Breast epithelium (tissue), 4 donors: ENCODE measurements at places on chromosomes 1 and 21. TPM values are rescaled to one million over a fixed set of nuclear protein-coding genes. Genes with fewer than 3 reads are reported as not detected.

DNA sequence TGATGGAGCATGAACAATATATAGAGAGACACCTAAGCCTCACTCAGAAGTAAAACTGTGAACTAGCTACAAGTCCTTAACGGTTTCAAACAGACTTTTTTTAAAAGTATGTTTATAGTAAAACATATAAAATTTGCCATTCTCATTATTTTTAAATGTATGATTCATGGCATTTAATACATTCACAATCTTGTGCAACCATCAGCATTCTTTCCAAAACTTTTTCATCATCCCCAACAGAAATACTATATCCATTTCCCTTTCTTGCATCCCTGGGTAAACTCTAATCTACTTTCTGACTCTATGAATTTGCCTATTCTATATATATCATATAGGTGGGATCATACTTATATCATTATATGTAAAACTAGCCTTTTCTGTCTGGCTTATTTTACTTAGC lies 25.5 kb downstream of the EVI5 start:
- no peaks in the 10 kb centered on the region for H3K36me3 ChIP-seq
- DNase-seq: no peak
- no peaks in the 10 kb centered on the region for H3K4me1 ChIP-seq
- H3K4me3 ChIP-seq: no peak overlapping the region
- H3K27ac ChIP-seq: no peak overlapping the region

GRCh38 chr1:229340496-229340895 lies 2.4 kb downstream of the CCSAP start:
- no peaks in the 10 kb centered on the region for H3K4me1 ChIP-seq
- H3K36me3 ChIP-seq: no peaks in the 10 kb centered on the region
- no peak overlapping the region for H3K4me3 ChIP-seq
- DNase-seq: no peak
- H3K27ac ChIP-seq: no peak overlapping the region

CELA3A gene
- total RNA-seq: not detected

DNA sequence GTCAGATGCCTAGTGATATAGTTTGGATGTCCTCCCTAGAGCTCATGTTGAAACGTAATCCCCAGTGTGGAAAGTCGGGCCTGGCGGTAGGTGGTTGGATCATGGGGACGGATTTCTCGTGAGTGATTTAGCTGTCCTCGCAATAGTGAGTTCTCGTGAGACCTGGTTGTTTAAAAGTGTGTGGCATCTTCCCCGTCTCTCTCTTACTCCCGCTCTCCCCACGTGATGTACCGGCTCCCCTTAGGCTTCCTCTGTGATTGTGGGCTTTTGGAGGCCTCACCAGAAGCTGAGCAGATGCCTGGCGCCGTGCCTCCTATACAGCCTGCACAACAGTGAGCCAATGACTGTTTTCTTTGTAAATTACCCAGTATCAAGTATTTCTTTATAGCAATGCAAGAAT lies 264.5 kb downstream of the TTLL7 start:
- no peaks in the 10 kb centered on the region for H3K36me3 ChIP-seq
- no peak overlapping the region for H3K27ac ChIP-seq
- H3K4me1 ChIP-seq: no peaks in the 10 kb centered on the region
- H3K27me3 ChIP-seq: no peaks in the 10 kb centered on the region

- no peak overlapping the region for H3K4me3 ChIP-seq
- no peaks in the 10 kb centered on the region for H3K4me1 ChIP-seq
- no peak for DNase-seq
- no peaks in the 10 kb centered on the region for H3K36me3 ChIP-seq
- no peak overlapping the region for H3K27ac ChIP-seq
- H3K27me3 ChIP-seq: no peaks in the 10 kb centered on the region
Observed at GRCh38 chr1:176790786-176791185, 327.8 kb downstream of the PAPPA2 start.

- DNase-seq: no peak
- no peak overlapping the region for H3K4me3 ChIP-seq
- H3K4me1 ChIP-seq: no peaks in the 10 kb centered on the region
Observed at GRCh38 chr1:170682169-170682568, 18.2 kb downstream of the PRRX1 start.

DNA sequence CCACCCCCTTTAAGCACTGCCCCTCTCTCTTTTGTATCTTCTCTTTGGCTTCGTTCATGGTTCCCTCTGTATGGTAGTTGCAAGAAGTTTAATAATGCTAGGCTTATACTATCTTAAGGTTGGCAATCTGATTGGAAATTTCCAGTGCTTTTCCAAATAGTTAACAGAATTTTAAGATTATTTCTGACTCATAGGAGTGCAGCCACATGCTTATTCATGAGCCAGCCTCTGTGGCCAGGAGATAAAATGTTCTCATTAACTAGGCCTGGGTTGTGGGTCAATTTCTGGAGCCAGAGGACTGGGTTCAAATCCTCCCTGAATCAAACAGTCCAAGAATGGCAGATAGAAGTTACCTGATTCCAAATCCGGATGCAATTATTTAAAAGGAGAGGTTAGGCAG lies 103.1 kb downstream of the ATP6V1G3 start:
- no peak for DNase-seq

GRCh38 chr1:184624626-184625025 lies 130.0 kb downstream of the EDEM3 start:
- no peaks in the 10 kb centered on the region for H3K36me3 ChIP-seq
- H3K4me3 ChIP-seq: no peak overlapping the region
- H3K27ac ChIP-seq: peak overlapping the region; percentile 96
- peaks cover 13% of the 10 kb centered on the region for H3K4me1 ChIP-seq
- H3K27me3 ChIP-seq: no peaks in the 10 kb centered on the region

DNA sequence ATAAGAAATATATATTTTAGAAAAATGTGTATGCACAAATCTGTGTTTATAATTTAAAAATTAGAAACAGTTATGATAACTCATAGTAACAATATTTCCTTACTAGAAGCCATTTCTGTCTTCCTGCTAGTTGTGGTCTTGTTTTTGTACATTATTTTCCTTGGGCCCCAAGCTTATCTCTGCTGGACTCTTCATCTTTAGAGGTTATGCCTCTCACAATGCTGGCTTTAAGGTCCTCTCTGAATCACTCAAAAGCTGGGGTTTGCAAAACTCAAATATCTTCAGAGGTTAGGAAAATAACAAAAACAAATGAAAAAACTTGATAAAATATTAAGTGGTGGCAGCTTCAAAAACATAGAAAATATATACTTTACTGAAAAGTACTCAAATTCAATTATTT lies 133.8 kb downstream of the PTPRC start:
- H3K36me3 ChIP-seq: no peaks in the 10 kb centered on the region
- H3K4me1 ChIP-seq: no peaks in the 10 kb centered on the region
- H3K4me3 ChIP-seq: no peak overlapping the region
- H3K27me3 ChIP-seq: no peaks in the 10 kb centered on the region
- no peak overlapping the region for H3K27ac ChIP-seq
- no peak for DNase-seq

GRCh38 chr1:16249596-16250241 lies 12.7 kb upstream of the CPLANE2 start:
- no peak overlapping the region for H3K4me3 ChIP-seq
- DNase-seq: no peak
- H3K36me3 ChIP-seq: peaks cover 4% of the 10 kb centered on the region

GRCh38 chr1:228685081-228685660 lies 50.1 kb upstream of the RHOU start:
- no peak for DNase-seq
- H3K27me3 ChIP-seq: no peaks in the 10 kb centered on the region
- H3K27ac ChIP-seq: no peak overlapping the region
- H3K36me3 ChIP-seq: no peaks in the 10 kb centered on the region

GRCh38 chr1:177937931-177938330 lies 31.9 kb downstream of the SEC16B start:
- DNase-seq: no peak
- H3K4me3 ChIP-seq: no peak overlapping the region
- H3K4me1 ChIP-seq: no peaks in the 10 kb centered on the region
- no peaks in the 10 kb centered on the region for H3K36me3 ChIP-seq
- no peak overlapping the region for H3K27ac ChIP-seq

CLEC20A gene
- not detected for total RNA-seq

GRCh38 chr1:207239874-207240273 lies 81.6 kb upstream of the CD55 start:
- no peak for DNase-seq
- H3K4me1 ChIP-seq: peaks cover 4% of the 10 kb centered on the region
- peak overlapping the region; percentile 73 for H3K27ac ChIP-seq
- H3K4me3 ChIP-seq: no peak overlapping the region
- no peaks in the 10 kb centered on the region for H3K36me3 ChIP-seq
- no peaks in the 10 kb centered on the region for H3K27me3 ChIP-seq

ERI3 gene
- total RNA-seq: 49.2 TPM

DNA sequence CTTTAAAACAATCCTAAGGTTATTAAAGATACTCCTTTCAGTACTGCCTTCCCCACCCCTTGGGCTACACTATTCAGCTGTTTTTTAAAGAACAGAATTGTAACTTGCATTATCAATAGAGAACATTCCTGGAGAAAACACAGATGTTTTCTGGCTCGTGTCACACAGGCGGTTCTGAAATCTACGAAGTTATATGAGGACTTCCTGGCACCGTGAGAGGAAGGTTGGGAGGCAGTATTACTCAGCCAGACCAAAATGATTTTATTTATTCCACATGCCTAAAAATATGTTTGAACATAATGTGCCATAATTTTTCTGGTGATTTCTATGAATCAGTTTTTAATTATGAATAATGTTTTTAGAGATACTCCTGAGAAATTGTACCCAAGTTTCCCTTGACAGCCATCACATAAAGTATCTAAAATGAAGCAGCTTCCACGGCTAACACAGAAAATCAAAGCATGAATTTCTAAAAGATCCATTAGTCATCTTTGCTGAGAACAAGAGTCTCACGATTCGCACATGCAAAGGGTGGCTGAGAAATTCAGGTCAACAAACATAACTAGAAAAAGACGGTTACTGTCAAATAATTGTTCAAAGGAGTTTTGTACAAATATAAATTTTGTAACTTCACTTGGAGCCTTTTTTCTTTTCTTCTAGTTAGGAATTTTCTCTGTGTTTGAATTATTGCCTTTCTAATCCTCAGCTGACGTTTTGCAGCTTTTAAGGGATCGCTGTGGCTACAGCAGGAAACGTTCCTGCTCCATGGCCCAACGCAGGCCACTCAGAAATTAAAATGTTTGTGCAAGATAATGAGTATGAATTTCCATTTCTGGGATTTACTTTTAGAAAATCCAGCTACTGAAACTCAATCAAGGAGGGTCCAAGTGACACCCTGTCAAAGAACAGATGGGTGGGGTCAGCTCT lies 8.0 kb upstream of the SIM2 start:
- H3K27ac ChIP-seq: no peak overlapping the region
- H3K36me3 ChIP-seq: no peaks in the 10 kb centered on the region
- no peaks in the 10 kb centered on the region for H3K4me1 ChIP-seq
- DNase-seq: no peak
- no peak overlapping the region for H3K4me3 ChIP-seq

DNA sequence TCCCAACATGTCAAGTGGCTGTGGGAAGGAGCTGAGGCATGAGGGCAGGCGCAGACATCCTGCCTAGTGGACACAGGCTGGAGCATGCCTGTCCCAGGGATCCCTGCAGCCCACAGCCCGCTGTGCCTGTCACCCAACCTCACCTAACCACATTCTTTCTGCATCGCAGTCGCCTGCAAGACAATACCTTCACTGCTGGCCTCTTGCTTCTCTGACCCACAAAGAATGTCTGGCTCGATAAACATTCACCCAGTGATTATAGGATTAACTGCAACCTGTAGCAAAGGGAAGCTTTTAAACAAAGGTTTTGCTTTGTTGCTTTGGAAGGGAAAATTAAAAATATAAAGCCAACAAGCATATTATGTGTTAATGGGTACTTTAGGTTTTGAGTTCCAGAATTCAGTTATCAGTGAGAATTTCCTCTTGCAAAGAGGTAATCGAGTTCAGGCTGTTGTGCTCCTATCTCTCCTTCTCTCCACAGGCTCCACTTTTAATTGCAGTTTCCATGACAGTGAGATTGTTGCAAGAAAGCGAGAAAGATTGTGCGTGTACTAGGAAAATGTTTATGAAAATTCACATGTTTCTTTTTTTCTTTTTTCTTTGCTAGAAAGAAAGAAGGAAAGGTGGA lies 40.0 kb upstream of the ZNF648 start:
- no peaks in the 10 kb centered on the region for H3K4me1 ChIP-seq
- no peak overlapping the region for H3K4me3 ChIP-seq
- H3K27me3 ChIP-seq: no peaks in the 10 kb centered on the region
- DNase-seq: no peak

DNA sequence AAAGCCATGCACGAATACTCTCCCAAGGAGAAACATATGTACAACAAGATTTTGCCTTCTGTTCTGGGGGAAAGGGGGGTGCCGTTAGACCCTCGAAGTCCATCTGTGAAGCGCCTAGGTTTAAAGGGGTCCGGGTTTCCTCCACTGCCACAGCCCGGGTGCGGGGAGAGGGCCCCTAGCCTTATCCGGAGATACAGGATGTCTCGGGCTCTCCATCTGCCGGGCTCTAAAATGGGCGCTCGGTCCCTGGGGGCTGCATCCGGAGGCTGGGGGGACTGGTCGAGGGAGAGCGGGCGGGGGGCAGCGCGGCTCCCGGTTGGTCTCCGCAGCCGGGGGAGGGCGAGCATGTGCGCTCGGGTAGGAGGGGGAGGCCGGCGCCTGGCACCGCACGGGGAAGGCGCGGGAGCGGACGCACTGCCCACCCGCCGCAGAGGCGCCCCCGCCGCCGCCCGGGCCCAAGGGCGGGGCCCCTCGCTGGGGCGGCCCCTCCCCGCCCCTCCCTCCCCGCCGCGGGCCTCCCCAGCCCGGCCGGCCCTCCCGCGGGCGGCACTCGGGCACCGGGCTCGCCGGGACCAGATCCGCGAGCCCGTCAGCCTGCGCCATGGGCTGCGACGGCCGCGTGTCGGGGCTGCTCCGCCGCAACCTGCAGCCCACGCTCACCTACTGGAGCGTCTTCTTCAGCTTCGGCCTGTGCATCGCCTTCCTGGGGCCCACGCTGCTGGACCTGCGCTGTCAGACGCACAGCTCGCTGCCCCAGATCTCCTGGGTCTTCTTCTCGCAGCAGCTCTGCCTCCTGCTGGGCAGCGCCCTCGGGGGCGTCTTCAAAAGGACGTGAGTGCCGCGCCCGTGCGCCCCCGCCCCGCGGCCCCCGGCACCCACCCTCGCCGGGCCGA lies 63.1 kb downstream of the ELK4 start:
- H3K27ac ChIP-seq: no peak overlapping the region
- DNase-seq: no peak
- H3K4me3 ChIP-seq: peak overlapping the region; percentile 61
- peaks cover 7% of the 10 kb centered on the region for H3K27me3 ChIP-seq
- no peaks in the 10 kb centered on the region for H3K4me1 ChIP-seq

NBPF11 gene
- 19.6 TPM for total RNA-seq

BECN2 gene
- not detected for total RNA-seq

TMIGD3 gene
- total RNA-seq: 10.0 TPM

- no peaks in the 10 kb centered on the region for H3K4me1 ChIP-seq
- no peak for DNase-seq
- H3K36me3 ChIP-seq: no peaks in the 10 kb centered on the region
- H3K27ac ChIP-seq: no peak overlapping the region
- H3K4me3 ChIP-seq: no peak overlapping the region
- no peaks in the 10 kb centered on the region for H3K27me3 ChIP-seq
Observed at GRCh38 chr1:84409888-84410287, 11.6 kb downstream of the DNASE2B start.

- peak overlapping the region; percentile 64 for H3K4me3 ChIP-seq
- H3K36me3 ChIP-seq: no peaks in the 10 kb centered on the region
- no peak for DNase-seq
- H3K27ac ChIP-seq: no peak overlapping the region
Observed at GRCh38 chr1:165235155-165235776, 121.2 kb downstream of the LMX1A start.

DENND2C gene
- 5.9 TPM for total RNA-seq
